ENCODE measurements at places on chromosomes 4 and X. TPM values are rescaled to one million over a fixed set of nuclear protein-coding genes. Genes with fewer than 3 reads are reported as not detected.
A peak's percentile ranks its signal among the peaks of the same experiment; 100 is the strongest.

- DNase-seq: no peak
These were observed 95.0 kb downstream of the NYX start for GRCh38 chrX:41542135-41542534.

DNA sequence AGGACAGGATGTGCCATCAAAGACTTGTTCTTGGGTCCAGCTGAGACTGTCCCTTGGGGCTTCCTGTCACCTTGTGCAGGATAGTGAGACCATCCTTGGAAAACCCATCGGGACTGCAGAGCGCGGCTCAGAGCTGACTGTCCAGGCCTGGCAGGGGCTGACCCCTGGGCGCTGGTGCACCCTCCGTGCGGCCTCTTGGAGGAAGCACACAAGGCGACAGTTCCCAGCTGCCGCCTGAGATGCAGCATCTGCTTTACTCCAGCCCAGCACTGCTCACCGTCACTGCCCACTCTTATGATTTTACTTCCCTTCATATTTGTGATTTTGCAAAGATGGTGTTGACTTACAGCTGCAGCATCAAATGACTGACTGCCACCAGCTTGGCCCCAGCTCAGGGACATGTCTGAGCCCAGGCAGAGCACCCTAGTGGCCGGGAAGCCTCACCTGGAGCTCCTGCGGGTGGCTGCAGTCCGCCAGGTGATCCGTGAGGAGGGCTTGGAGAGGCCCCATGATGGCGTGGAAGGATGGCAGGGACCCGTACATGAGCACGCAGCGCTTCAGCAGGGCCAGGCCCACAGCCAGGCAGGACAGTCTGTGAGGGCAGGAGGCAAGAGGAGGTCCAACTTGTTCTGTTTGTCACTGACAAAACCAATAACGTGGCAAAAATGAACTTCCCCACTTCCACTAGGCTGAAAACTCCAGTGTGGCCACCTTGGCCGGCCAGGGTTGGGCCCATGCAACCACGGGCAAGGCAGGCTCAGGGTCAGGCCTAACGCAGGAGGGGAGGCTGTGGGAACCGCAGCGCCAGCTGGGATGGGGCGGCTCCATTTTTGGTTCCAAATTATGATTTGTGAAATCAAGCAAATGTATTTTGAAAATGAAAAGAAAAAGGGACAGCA lies 21.8 kb downstream of the NOP14 start:
- DNase-seq: no peak

DNA sequence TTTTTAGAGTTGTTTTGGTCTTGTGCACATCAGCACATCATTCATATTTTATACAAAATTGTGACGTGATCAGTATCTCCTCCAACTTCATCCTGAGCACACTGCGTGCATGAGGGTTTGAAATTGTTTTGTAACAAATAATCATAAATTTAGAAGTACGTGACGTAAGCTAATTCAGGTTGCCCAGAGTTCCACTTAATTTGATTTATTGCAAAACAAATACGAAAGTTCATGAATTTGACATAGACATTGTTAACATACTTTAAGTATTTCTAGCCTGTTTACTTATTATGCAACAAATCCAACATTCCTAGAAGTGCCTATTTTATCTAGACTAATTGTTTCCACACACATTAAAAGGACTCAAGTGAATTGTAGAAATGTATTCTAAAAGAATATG lies 48.3 kb downstream of the MAP7D3 start:
- DNase-seq: no peak

GRCh38 chrX:15235001-15235400 lies 34.9 kb downstream of the ASB9 start:
- DNase-seq: no peak

DNA sequence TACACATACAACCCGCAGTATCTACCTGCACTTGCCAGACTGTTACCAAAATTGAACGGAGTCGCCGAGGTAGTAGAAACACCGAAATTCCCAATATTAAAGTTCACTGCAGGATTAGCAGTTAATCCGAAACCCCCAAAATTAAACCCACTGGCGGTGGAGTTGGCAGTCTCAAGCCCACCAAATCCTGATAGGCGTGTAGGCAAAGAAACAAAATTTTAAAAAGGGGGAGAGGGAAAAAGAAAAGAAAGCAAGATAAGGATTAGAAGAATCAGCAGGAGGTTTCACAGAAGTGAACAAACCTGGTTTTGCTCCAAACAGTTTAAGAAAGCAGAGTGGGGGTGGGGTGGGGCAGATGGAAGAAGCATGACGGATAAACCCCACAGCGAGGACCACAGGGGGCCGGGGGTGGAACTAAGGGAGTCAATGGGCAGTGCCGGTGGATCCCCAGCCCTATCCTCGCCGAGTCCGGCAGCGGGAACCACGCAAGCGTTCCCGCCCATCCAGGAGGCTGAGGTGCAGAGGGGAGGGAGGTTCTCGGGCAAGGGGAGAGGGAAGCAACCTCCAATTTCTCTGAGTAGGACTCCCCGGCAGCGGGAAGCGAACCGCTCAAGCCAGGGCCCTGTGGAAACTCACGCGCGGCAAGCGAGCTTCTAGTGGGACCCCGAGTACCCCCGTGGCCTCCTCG lies 599 bp downstream of the NUP54 start:
- DNase-seq: peak; percentile 62

The UGT2B11 gene
- total RNA-seq: not detected

GRCh38 chr4:89009115-89009514 lies 47.9 kb downstream of the FAM13A start:
- DNase-seq: no peak

The STX18 gene
- total RNA-seq: 30.8 TPM

DNA sequence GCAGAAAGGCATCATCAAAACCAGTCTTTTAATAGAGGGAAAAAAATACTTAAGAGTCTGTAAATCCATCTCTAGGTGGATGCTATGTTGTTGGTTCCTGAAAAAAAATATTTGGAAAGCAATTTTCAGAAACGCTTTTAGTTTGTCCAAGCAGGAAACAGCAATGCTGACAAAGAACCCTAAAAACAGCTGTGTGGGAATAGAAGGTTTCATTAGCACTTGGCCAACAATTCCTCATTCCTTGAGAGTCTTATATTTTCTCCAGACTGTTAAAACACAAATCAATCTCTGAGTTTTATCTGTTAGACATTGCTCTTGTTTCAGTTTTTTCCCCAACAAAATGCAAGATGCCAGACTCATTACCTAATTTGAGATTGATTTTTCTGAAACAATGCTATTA lies 6.4 kb downstream of the MXRA5 start:
- no peak for DNase-seq

DNA sequence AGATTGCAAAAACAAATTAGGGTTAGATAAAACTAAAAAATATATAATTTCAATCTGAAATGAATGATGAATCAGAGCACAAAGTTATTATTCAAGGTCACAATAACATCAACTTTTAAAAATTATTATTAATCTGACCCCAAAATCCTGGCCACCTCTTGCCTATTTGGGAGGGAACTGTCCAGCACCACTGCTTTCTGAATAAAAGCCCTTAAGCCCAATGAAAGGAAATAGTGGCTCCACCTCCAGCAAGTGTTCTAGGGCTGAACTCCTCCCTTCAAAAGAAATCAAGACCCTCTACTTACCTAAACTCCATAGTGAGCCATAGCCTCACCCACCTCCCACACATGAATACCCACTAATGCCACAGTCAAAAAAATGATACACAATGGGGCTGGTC lies 208.2 kb downstream of the PARM1 start:
- no peak for DNase-seq

- no peak for DNase-seq
These were observed 186.9 kb downstream of the DCHS2 start for GRCh38 chr4:154304679-154305078.

DNA sequence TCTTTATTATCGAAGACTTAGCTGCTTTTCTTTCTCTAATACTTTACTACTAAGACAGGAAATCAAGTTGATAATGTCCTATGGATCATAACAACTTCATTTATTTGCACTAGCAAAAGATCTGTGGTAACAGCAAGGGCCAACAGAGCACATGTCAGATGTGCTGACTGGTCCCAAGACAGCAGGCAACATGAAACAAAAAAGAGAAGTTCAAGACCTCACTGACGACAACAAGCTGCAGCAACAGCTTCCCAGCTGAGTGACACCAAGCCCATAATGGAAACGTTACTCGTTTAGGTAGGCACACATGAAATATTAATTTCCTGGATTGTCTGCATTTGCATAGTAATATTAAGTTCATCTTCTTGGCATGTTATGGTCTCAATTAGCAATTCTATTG lies 126.9 kb downstream of the UNC5C start:
- DNase-seq: no peak

DNA sequence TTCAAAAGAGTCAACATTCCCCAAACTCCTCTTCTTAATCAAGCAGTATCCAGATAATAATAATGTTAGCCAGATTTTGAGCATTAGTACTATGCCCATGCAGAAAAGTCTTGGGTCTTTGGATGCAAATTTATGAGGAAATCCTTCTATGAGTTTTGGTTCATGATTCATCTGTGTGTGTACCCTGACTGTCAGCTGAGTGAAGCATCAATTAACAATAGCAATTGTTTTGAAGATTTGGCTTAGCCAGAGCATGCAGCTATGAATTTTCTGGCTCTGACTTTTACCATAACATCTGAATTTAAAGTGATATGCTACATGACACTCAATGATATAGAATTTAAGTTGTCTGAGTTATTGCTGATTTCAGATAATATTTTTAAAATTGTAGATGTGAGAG lies 145.8 kb downstream of the KLHL4 start:
- no peak for DNase-seq

The TRIM75 gene
- total RNA-seq: not detected

The GPR82 gene
- 1.9 TPM for total RNA-seq

Measured in natural killer cell treated with Interleukin-12 subunit alpha and Interleukin-12 subunit beta and Interleukin-15 and Interleukin-18, amount 100 ng/mL, for 72 hours (primary cell).